ENCODE measurements at places on chromosomes 5 and 9.

DNA sequence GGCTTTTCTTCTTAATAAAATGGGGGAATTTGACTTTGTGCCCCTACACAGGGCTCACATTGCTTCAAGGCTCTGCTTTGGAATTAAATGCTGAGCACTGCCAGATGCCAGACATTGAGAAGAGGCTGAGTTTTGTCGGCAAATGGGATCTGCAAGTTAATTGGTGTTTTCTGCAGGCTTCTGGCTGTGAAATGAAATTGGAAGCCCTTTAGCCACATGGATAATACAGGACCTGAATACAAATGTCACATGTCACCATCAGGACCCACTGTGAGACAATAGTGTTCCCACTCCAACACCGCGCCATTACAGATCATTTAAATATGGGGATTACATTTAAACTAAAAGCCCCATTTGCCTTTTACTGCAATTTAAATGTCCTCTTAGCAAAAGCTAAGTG lies 164.4 kb downstream of the ZSWIM6 start:
- DNase-seq, result no peak

DNA sequence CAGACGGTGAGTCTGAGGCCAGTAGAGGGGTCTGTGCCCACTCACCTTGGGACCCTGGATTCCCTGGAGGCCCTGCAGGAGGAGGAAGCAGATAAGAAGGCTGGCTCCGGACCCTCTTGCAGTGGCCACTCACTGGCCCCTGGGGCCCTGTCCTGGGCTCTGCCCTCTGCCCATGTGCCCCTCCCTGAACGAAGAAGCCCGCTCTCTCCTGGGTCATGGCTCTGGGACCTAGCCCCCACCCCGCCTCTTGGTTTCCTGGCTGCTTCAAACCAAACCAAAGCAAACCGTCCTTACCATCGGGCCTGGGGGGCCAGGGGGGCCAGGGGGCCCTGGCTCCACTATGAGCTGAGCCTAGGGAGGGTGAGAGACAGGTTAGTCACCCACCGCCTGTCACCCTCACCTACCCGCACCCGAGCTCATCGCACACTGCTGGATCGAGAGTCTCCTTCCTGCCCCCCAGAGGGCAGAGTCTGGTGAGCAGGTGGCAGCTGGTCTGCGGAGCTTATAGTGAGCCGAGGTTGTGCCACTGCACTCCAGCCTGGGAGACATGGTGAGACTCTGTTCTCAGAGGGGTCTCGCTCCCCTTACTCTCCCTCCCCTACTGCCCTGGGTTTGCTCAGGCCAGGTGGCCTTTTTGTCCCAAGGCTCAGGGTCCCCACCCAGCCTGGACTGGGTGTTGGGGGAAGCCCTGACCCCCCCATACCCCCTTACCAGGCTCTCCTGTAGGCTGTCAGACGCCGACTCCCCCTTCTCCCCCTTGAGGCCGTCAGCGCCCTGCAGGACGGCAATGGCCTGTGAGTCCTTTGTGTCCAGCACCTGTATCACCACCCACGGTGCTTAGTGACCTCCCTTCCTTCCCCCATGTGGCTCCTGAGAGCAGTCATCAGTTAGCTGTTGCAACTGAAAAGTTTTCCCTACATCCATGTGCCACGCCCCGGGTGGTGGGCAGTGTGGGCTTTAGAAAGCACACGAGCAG lies 15.2 kb upstream of the PHYKPL start:
- no peak for DNase-seq

- no peak for DNase-seq
These were observed 51.1 kb downstream of the GCNT1 start for GRCh38 chr9:76510041-76510440.

- DNase-seq, result peak; percentile 85
These were observed 891.3 kb downstream of the TLE1 start for GRCh38 chr9:80797831-80798688.

Measured in myocyte (in vitro differentiated cells).